ENCODE measurements at places on chromosomes 12 and 14.

DNA sequence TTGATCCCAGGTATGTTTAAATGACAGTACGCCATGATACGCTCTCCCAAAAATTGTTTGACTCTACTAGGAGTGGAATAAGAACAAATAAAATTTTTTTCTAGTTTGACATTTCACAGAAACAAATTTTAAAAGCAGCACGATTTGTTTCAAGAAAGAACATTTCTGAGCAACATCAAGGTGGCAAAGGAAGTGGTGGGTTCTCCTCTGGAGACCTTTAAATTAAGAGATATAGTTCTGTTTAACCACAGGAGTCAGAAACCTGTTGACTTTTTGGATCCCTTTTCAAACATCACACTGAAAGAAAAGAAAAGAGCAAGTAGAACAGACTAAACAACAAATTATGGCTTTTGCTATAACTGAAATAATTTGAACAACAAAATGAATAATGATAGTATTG, 2.5 kb upstream of the SLC6A13 start:
- H3K36me3 ChIP-seq, result no peaks in the 10 kb centered on the region
- DNase-seq, result no peak

DNA sequence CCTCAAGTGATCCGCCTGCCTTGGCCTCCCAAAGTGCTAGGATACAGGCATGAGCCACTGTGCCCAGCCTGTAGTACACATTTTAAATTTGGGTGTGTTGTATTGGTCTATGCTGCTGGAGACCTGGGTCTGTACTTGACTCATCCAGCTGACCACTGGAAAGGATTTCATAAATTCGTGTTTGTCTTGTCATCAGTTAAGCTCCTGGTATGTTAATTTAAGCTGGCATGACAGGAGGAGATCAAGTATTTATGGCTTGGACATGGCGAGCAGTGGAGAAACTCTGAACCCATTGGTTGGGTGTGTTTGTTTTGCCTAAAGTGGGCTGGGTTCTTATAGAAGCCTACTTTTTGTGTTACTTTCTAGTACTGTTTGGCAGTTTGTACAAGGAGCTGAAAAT, 24.2 kb downstream of the YY1 start:
- peaks cover 11% of the 10 kb centered on the region for H3K36me3 ChIP-seq
- no peak overlapping the region for H3K27ac ChIP-seq
- no peak overlapping the region for H3K4me3 ChIP-seq
- H3K4me1 ChIP-seq, result peaks cover 8% of the 10 kb centered on the region
- no peaks in the 10 kb centered on the region for H3K27me3 ChIP-seq

- H3K27me3 ChIP-seq, result peaks cover 35% of the 10 kb centered on the region
- H3K27ac ChIP-seq, result no peak overlapping the region
- peaks cover 4% of the 10 kb centered on the region for H3K36me3 ChIP-seq
- peaks cover 19% of the 10 kb centered on the region for H3K4me1 ChIP-seq
- DNase-seq, result peak; percentile 87
Observed at GRCh38 chr12:49098035-49098451, 3.4 kb upstream of the DHH start.

DNA sequence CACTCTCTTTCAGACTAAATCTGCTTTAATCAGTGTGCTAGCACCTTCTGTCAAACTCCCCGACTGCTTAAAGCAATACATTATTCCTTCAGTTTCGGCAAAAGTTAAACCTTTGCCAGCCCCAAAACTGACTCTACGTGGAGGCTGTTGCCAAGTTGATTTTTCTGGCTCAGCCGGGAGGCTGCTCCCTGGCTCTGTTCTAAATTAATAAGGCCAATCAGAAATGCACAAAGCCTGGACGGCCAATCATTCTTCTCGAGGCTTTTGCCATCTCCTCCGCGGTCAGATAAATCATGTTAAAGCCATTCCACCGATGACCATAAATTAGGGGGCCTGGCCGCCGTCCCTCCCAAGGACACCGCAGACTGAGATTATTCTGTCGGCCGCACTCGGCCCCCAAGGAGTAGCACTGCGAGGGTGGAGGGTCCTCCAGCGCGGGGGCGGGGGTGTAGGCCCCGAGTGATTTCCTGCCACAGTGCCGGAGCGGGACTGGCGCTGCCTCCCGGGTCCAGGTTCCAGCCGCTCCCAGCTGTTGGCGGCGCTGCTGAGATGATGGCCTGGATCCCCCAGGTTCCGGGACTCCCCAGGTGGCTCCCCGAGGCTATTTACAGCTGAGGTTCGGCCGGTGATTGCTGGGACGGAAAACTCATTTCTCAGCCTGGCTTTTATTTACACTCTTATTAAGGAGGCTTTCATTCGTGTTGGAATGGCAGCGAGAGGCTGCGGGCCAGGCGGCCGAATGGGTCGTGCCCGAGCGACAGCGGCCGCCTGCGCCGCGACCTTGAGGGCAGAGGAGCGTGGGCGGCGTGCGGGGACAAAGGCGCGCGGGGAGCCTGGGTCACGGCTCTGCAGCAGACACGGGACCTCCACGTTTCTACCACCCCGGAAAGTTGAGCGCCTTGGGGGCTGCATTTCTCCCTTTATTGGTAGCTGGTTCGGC, 165.1 kb downstream of the MON2 start:
- peak; percentile 84 for DNase-seq
- H3K36me3 ChIP-seq, result no peaks in the 10 kb centered on the region
- H3K27me3 ChIP-seq, result peaks cover 30% of the 10 kb centered on the region
- H3K4me3 ChIP-seq, result peak overlapping the region; percentile 62
- peaks cover 51% of the 10 kb centered on the region for H3K4me1 ChIP-seq
- no peak overlapping the region for H3K27ac ChIP-seq

- H3K4me1 ChIP-seq, result no peaks in the 10 kb centered on the region
- DNase-seq, result no peak
- no peaks in the 10 kb centered on the region for H3K27me3 ChIP-seq
- no peak overlapping the region for H3K4me3 ChIP-seq
- H3K36me3 ChIP-seq, result no peaks in the 10 kb centered on the region
- no peak overlapping the region for H3K27ac ChIP-seq
Observed at GRCh38 chr12:109553483-109553882, 19.8 kb downstream of the MMAB start.

GRCh38 chr14:81582420-81582819, 48.8 kb upstream of the SEL1L start:
- H3K27ac ChIP-seq, result no peak overlapping the region
- H3K4me3 ChIP-seq, result no peak overlapping the region
- H3K36me3 ChIP-seq, result no peaks in the 10 kb centered on the region
- H3K27me3 ChIP-seq, result no peaks in the 10 kb centered on the region
- DNase-seq, result no peak
- no peaks in the 10 kb centered on the region for H3K4me1 ChIP-seq

- H3K4me3 ChIP-seq, result no peak overlapping the region
- no peak overlapping the region for H3K27ac ChIP-seq
- DNase-seq, result no peak
- no peaks in the 10 kb centered on the region for H3K27me3 ChIP-seq
- H3K4me1 ChIP-seq, result no peaks in the 10 kb centered on the region
Observed at GRCh38 chr12:79162948-79163347, 298.4 kb downstream of the SYT1 start.

- no peaks in the 10 kb centered on the region for H3K36me3 ChIP-seq
- no peak overlapping the region for H3K27ac ChIP-seq
- no peaks in the 10 kb centered on the region for H3K27me3 ChIP-seq
- H3K4me3 ChIP-seq, result no peak overlapping the region
- H3K4me1 ChIP-seq, result no peaks in the 10 kb centered on the region
- DNase-seq, result no peak
Observed at GRCh38 chr12:125377093-125377492, 311.9 kb downstream of the AACS start.

DNA sequence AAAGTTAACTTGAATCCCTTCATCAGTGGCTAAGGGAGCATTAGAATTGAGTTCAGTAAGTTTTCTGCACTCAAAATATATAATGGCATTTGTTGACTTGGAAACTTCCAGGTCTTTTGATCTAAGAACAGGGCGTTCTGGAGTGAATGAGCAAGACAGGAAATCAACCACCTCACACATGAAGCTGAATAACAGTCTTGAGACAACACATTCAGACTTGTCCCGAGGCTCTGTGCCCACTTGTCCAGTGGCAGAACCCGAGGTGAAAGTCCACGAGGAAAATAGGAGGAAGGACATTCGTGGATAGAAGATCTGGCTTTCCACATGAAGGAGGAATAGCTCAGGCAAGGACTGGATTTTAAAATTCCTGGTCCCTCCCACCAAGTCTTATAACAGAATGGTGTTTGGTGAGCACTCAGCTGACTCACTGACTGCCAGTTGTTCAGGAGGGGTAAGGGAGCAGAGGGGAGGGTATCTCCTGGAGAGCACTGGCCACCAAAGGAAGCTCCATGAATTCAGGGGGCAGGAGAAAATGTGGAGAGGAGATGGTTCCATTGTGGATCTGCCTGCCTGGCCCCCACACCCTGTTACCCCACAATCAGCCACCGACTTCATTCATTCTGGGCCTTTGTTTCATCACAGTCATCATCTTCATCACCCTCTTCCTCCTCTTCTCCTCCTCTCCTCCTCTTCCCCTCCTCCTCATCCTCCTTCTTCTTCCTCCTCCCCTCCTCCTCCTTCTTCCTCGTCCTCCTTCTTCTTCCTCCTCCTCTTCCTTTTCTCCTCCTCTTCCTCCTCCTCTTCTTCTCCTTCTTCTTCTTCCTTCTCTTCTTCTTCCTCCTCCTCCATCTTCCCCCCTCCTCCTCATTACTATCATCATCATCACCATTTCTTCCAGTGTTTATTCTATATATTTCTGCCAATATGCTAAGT, 620.1 kb downstream of the MED13L start:
- H3K36me3 ChIP-seq, result no peaks in the 10 kb centered on the region
- H3K4me1 ChIP-seq, result no peaks in the 10 kb centered on the region
- no peak for DNase-seq
- no peaks in the 10 kb centered on the region for H3K27me3 ChIP-seq

GRCh38 chr14:104422837-104423681, 156.5 kb upstream of the C14orf180 start:
- no peak overlapping the region for H3K4me3 ChIP-seq
- H3K27me3 ChIP-seq, result no peaks in the 10 kb centered on the region
- 0 out of 2 replicates have a peak, but pooled peaks cover 3% of the 10 kb centered on the region for H3K4me1 ChIP-seq
- H3K36me3 ChIP-seq, result no peaks in the 10 kb centered on the region
- H3K27ac ChIP-seq, result no peak overlapping the region

DNA sequence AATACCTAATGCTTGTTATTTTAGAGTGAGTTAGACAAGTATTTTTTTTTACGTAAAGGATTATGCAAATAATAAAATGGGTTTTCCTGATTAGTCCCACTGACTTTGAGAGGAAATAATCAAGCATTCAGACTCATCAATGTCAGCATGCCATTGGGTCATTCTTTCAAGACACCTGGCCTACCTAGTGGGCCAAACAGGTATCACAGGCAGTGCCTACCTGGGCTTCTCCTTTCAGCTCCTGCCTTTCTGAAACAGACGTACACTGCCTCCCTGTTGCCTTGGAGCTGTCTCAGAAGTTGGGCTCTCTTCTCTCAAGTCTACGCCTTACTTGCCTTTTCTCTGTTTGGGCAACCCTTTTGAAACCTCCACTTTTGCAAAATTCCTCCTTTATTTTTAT, 545.6 kb downstream of the SNAPC1 start:
- no peak overlapping the region for H3K27ac ChIP-seq
- H3K4me1 ChIP-seq, result no peaks in the 10 kb centered on the region
- no peaks in the 10 kb centered on the region for H3K27me3 ChIP-seq
- H3K36me3 ChIP-seq, result no peaks in the 10 kb centered on the region

DNA sequence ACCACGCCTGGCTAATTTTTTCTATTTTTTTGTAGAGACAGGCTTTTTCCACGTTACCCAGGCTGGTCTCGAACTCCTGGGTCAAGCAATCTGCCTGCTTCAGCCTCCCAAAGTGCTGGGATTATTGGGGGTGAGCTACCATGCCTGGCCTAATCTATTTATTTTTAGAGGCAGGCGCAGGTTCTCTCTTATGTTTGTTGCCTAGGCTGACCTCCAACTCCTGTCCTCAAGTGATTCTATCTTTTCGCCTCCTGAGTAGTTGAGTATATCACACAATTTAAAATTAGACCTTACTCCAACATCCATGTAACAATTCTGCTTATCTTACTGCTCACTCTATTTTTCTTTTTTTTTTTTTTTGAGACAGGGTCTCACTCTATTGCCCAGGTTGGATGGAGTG, 6.8 kb upstream of the ACRBP start:
- no peak overlapping the region for H3K4me3 ChIP-seq
- H3K36me3 ChIP-seq, result peaks cover 10% of the 10 kb centered on the region
- H3K27me3 ChIP-seq, result no peaks in the 10 kb centered on the region
- H3K4me1 ChIP-seq, result no peaks in the 10 kb centered on the region
- H3K27ac ChIP-seq, result no peak overlapping the region

DNA sequence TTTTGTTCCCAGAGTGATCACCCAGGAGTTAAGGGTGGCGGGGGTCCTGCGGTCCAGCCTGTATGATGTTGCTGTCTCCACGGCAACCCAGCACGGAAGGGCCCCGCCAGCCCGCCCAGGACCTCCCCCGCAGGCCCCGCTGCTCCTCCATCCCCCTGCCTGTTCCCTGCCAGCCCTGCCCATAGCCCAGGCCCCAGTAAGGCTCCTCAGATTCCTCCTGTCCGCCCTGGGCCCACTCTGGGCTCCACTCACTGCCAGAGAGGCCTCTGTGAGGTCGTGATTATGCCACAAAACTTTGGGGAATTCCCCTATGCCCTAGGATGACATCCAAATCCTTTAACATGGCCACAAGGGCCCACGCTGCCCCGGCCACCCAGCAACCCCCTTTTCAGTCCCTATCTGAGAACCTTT, 20.8 kb downstream of the HSP90AA1 start:
- no peaks in the 10 kb centered on the region for H3K36me3 ChIP-seq
- no peak overlapping the region for H3K4me3 ChIP-seq
- H3K27ac ChIP-seq, result no peak overlapping the region
- no peak for DNase-seq

DNA sequence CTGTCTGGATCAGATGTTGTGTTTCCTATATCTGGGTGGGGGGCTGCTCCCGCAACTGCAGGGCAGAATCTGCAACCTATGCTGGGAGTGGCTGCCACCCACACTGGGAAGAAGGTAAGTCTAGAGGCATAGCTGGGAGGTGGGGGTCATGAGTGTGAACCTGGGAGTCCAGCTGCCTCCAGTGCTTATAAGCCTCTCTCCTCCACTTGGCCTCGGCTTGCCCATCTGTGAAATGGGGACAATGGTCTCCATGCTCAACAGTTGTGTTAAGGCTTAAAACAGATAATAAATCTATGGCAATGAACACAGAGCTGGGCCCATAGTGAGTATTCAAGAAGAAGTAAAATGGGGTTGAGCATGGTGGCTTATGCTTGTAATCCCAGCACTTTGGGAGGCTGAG, 90.0 kb downstream of the RBM19 start:
- no peak overlapping the region for H3K27ac ChIP-seq
- H3K36me3 ChIP-seq, result no peaks in the 10 kb centered on the region
- no peak overlapping the region for H3K4me3 ChIP-seq
- H3K4me1 ChIP-seq, result no peaks in the 10 kb centered on the region

DNA sequence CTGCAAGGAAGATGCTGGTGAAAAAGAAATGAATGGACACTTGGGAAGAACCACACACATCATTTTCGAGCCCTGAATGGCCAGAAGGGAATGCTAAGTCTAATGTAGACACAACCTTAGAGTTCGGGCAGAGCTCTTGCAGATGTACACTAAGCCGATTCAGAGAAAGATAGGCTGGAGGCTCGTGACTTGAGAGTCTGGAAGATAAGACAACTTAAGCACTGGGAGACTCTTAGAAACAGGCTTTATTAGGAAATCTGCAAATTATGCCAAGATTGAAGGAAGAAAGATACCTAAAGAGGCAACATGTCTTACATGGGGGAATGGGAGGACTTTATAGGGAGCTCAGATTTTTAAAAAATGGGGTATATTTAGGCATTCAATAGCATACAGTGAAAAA, 13.5 kb downstream of the TBPL2 start:
- no peaks in the 10 kb centered on the region for H3K27me3 ChIP-seq
- no peaks in the 10 kb centered on the region for H3K36me3 ChIP-seq
- H3K4me1 ChIP-seq, result no peaks in the 10 kb centered on the region
- no peak overlapping the region for H3K4me3 ChIP-seq
- no peak for DNase-seq
